LHCN-M2 (cell line): ENCODE measurements at places on chromosomes 6 and 20. TPM values are rescaled to one million over a fixed set of nuclear protein-coding genes. Genes with fewer than 3 reads are reported as not detected.

WFDC10B gene
- total RNA-seq: 0.38 TPM in 1 of 2 replicates, not detected in the other

NFS1 gene
- 23.0 and 32.4 TPM in 2 replicates for total RNA-seq

GGT7 gene
- total RNA-seq: 5.7 and 7.3 TPM in 2 replicates

WASF1 gene
- total RNA-seq: 11.3 and 14.9 TPM in 2 replicates

DNA sequence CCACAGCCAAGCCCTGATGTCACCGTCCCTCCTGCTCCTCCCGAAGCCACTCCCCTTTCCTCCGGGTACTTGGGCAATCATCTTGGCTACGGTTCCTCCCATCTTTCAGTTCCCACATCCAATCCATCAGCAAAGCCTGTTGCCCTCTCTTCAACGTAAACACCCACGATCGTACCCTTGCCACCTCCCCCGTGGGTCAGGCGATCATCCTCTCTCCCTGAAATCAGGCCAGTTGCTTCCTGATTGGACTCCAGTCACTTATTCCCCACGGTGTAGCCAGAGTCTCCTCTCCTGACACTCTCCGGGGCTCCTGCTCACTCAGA is 44.5 kb downstream of the SULF2 start:
- DNase-seq: no peak

- no peak for DNase-seq
Measured at GRCh38 chr6:132760256-132760655, 2.6 kb upstream of the VNN2 start.

TBXT gene
- total RNA-seq: not detected in 2 replicates

CENPW gene
- 17.8 and 22.0 TPM in 2 replicates for total RNA-seq

DAAM2 gene
- 58.7 and 109 TPM in 2 replicates for total RNA-seq

DNA sequence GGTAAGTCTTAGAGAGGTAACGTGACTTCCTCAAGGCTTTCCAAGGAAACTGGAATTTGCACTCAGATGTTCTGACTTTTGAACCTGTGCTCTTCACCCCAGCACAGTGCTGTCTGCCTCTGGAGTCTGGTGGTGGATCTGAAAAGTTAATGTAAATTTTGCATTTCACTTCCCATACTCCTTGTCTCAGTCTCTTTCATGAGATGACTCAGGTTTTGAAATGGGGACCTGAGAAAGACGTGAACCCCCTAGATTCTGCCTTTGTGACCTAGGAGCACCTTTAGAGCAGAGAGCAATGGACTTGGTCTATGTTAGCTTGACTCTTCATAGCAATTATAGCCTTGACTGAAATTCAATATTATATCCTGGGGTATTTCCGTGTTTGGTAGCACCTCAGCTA is 223.0 kb downstream of the QKI start:
- DNase-seq: no peak

TRIM15 gene
- not detected in 2 replicates for total RNA-seq

ZC3H12D gene
- 0.06 TPM in 1 of 2 replicates, not detected in the other for total RNA-seq

PRDM13 gene
- total RNA-seq: under 0.01 TPM in 1 of 2 replicates, not detected in the other

DNA sequence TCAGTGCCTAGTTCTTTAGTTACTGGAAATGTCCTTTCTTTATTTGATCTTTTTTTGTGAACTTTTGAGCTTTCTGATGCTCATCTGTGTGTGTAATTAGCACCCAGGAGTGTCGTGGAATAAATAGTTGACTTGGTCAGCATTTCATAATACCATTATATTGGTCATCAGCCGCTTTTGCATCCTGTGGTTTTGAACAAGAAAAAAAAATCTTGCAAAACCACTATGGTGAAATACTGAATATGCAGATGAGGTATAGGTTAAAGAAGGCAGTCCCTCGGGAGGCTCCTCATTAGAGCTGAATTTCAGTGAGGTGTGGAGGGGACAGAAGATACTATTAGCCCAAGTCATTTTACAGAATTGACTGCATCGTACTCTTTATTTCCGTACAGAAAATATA is 90.1 kb downstream of the FOXO3 start:
- DNase-seq: peak; percentile 76

SIRPB1 gene
- total RNA-seq: 0.77 and 0.86 TPM in 2 replicates

DNA sequence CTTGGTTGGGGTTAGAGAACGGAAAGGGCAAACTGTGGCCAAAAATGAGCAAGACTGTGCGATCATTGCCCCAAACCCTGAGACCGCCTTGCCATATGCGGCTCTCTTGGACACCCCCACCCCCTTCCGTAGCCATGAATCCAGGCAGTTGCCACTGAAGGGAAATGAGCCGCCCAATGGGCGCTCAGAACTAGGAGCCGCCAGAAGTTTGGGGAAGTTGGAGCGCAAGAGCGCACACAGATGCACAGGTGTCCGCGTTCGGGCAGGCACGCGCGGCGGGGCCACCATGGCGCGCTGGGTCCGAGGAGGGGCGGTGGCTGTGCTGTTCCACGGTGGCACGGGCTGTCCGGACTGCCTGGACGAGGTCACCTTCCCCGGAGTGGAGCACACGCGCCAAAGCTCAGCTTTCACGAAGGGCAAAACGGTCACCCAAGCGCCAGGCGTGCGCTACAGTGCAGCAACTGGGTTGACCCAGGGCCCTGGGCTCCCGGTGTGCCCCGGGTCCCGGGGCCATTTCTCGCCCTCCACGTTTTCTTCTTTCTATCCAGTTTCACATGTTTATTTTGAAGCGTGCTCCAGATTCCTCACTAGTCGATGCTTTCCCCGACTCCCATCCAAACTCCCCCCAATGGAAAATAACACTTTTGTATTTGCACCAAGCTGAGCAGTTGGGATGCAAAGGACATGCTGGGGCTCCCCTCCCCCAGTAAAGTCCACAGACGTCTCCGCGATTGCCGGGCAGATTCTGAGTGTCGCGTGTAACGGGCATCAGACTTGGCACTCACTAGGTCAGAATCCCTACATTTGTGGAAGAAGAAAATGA is 906 bp upstream of the PDE10A start:
- peak; percentile 64 for DNase-seq
